ENCODE measurements at places on chromosomes 3 and 15.

DNA sequence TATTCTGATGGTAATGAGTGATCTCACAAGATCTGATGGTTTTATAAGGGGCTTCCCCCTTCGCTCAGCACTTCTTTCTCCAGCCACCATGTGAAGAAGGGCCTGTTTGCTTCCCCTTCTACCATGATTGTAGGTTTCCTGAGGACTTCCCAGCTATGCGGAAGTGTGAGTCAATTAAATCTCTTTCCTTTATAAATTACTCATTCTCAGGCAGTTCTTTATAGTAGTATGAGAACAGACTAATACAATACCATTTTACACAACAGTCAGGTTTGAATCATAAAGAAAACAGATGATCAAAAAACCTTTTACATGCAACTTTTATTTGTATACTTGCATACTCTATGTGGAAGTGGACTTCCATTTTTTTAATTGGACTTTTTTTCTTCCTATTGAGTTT, 46.7 kb upstream of the CBLB start:
- DNase-seq, result no peak

GRCh38 chr3:13025090-13025489, 48.1 kb downstream of the IQSEC1 start:
- peak; percentile 32 for DNase-seq

GRCh38 chr3:135918600-135918999, 46.9 kb upstream of the PPP2R3A start:
- no peak for DNase-seq

DNA sequence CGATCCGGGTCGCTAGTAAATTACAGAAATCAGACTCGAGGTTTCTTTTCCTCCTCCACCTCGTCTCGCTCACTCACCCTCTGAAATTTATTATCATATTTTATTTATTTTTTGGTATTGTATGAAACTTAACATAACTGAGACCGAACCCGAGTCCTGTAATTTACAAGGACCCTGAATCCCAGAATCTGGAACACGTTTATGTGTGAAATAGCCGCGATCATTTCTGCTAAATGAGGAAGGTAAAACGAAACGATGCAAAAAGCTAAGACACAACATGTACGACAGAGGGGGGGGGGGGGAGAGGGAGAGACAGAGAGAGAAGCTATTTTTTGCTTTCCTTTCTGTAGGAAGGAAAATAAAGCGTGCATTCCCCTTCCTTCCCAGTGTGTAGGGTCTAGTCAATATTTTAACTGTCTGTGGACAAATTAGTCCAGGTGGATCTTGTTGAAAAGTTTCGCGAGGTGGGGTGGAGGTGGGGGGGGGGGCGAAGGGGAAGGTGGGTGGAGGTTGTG, 1.6 kb downstream of the BBX start:
- DNase-seq, result peak; percentile 12

DNA sequence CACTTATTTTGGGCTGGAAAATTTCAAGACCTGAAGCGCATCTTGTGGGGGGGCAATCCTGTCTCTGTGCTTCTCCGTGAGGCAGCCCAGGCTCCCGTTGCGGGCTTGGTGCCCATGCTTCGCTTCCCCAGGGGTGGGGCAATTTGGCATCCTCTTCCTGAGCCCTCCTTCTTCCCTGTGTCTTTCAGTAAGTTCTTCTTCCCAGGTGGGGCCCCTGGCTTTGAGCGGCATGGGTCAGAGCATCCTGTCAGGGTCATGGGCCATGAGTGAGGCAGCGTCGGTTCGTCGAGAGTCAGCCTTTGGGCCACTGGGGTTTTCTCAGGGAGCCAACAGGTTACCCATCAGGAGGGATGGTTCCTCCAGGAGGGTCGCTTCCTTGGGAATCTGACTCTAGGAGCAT, 200.7 kb downstream of the UBE3A start:
- no peak for DNase-seq

GRCh38 chr3:39086144-39086543, 21.3 kb downstream of the GORASP1 start:
- no peak for DNase-seq

DNA sequence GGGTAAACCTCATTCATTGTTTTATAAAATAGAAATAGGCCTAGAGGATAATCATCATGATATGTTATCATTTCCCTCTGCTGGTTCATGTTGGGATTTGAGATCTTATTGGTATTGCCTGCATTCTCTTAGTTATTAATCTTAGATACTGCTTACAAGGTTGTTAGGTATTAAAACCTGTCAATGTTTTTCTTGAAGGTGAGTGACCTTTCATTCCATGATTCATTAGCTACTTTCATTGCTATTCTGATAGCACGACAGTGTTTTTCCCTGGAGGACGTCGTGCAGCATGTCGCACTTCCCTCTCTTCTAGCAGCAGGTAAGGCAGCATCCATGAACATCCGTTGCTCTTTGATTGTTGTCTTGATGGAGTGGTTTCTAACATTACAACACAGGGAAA, 17.1 kb downstream of the P2RY12 start:
- DNase-seq, result no peak

DNA sequence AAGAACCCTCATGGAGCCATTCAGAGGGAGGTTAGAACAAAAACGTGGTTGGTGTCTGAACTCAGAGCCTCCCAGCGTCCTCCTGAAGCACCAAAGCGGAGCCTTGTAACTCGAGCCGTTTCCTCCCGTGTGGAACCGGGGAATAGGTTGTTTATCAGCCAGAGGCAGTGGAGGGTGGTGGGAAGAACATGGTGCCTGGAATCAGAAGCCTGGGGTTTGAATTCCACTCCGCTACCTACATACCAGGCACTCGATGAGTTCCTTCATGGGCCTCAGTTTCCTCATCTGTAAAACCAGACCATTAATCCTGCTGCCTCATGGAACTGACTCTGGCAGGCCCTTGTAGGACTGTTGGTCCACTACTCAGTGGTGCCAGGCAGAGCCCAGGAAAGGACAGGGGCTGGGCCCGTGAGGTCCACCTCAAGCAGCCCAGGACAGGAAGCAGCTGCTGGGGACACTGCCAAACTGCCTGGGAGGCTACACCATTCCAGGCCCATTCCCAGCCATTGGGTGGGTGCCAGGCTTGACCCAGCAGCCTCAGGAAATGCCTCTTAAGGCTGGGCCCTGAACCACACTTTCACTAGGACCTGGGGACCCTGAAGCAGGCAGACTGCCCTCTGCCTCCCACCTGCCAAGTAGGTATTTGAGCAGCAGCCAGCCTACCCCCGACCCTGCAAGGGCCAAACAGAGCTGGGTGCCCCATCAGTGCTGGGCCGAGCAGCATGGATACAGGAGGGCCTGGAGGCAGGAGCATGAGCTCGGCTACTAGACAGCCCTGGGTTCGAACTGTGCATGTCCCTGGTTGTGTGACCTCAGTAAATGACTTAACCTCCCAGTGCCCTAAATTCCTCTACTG, 33.4 kb downstream of the PRKCD start:
- peak; percentile 25 for DNase-seq

GRCh38 chr3:126067959-126068358, 16.0 kb downstream of the SLC41A3 start:
- DNase-seq, result no peak

DNA sequence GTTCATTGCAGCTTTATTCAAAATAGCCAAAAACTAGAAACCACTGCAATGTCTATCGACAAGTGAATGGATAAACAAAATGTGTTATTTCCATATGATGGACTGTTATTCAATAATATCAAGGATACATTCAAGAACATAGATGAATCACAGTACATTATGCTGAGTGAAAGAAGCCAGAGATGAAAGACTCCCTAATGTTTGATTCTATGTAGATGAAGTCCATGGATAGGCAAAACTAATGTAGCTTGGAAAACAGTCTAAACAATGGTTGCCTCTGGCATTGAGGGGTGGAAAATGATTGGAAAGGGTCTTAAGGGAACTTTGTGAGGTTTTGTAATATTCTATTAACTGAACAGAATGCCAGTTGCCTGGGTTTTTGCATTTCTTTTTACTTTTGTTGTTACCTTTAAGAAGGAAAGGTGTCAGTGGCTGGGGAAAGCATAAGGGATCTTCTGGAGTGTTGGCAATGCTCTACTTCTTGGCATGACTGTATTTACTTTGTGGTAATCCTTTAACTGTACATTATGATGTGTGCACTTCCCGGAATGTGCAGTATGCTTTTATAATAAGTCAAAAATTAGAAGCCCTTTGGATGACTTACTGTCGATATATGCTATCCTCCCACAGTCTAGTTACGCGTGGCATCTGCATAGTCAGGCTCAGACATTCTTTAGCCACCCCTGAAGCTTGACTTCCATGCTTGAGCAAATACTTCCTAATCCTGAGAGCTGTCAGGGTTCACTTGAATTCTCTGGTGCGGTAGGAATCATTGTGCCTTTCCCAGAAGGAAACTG, 20.5 kb upstream of the ATP10A start:
- DNase-seq, result peak; percentile 52

DNA sequence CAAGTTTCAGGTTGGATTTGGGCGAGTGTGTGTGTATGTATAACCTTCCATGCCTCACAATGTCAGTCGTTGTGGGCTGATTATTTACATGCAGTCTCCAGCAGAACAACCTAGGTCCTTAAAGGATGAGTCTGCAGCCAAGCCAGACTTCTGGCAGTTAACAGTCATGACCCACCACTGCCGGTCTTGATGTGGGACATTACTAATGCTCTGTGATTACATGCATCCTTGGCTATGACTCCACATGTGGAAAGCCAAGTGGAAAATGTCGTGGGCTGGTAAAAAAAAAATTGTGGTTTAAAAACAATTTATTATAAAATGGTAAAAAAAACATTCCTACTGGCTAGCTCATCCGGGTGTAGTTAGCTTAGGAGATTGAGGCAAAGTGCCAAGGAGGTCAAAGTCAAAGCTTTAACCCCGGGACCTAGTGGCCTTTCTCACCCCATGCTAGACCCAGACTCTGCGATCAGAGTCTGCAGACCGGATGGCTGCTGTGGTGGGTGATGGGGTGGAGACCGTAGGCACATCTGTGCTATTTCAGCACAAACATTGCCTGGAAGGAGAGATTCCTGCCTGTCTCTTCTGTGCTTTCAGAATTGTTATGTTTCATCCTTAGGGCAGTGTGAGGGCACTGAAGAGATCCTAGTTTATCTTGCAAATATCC, 6.8 kb downstream of the RARRES1 start:
- peak; percentile 89 for DNase-seq

DNA sequence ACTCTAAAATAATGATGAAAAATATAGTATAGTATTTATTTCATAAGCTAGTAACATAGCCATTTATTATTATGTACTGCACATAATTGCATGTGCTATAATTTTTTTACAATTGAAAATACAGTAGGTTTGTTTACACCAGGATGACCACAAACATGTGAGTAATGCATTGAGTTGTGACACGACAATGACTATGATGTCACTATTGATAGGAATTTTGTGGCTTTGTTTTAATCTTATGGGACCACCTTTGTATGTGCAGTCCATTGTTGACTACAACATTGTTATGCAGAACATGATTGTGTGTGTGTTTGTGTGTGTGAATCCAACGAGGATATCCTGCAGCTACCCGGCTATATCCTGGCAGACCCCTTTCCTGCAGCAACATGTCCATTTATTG, 372.2 kb upstream of the MCTP2 start:
- DNase-seq, result no peak

GRCh38 chr3:79490165-79491028, 277.4 kb downstream of the ROBO1 start:
- DNase-seq, result peak; percentile 10

DNA sequence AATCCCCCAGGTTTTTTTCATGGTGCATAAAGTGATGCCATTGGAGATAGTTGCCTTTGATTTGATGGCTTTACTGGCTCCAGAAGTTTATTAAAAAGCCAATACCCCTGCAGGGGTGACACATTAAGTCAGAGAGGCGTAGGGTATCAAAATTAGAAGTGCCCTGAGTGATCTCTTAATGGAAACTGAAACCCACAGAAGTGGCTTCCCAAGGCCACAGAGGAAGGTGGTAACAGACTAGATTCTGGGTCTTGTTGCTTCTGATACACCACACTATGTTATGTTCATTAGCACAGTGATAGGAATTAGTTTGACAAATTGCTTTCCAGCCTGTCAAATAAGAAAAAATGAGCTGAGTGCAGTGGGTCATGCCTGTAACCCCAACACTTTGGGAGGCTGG, 112.3 kb downstream of the IQCH start:
- DNase-seq, result no peak

DNA sequence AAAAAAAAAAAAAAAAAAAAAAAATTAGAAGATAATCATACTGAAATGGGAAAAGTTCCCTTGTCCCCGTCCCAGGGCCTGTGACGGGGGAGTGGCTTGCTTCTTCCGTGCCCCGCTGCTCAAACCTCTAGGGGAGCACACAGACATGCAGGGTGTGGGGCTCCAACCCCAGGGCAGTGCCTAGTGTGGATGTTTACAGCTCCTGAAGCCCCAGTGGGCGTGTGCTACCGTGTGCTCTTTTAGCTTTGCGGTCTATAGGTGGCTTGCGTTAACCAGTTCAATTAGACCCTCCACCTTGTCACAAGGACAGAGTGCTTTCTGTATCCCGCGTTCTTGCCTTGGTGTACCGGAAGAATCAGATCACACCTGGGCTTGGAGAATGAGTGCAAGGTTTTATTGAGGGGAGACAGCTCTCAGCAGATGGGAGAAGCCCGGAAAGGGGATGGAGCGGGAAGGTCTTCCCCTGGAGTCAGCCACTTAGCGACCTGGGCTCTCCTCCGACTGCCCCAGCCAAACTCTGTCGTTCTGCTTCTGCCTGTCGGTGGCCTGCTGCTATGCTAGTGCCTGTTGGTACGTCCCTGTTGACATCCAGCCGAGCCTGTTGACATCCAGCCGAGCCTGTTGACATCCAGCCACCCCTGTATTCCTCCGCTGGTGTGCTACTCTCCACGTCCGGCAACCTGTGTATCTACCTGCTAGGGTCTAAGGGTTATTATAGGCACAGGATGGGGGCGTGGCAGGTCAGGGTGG, 569.8 kb downstream of the VGLL3 start:
- DNase-seq, result no peak

DNA sequence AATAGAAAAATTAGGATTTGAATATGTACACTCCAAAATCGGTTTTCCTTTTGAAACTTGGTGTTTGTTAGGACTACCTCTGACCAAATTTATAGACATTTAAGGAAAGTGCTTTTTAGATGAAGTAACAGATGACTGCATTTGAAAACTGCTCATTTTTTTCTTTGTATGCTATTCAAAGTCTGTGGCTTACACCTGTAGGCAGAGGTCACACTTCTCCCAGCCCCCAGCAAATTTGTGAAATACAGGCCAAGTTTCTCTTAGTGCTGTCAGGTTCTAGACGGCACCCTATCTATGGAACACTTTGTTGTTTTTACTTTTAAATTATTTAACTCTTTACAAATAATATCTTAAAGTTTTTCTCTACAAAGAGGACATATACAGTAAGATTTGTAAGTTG, 100.8 kb upstream of the C15orf61 start:
- no peak for DNase-seq

DNA sequence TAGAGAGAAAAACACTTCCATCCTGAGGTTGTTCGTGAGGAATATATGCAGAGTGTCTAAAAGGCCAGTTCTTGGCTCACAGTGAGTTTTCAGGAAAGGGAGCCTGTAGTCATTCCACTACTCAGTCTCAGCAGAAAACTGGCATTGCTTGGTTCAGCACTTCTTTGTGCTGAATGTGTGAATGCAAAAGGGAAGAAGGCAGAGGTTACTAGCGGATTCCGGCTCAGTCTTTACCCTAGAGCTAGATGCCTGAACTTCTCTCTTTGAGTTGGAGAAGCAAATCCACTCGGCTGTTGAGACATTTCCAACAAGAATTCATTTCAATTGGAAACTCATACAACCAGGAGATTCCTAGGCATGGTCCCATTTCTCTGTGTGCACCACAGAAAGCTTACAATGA, 23.1 kb upstream of the FRMD4B start:
- no peak for DNase-seq
